ENCODE measurements at places on chromosomes 4 and X.

- no peak for DNase-seq
These were observed 1.2 kb upstream of the TMSB4X start for GRCh38 chrX:12973561-12974304.

GRCh38 chr4:164871673-164872072 is 5.3 kb upstream of the APELA start:
- DNase-seq: no peak

DNA sequence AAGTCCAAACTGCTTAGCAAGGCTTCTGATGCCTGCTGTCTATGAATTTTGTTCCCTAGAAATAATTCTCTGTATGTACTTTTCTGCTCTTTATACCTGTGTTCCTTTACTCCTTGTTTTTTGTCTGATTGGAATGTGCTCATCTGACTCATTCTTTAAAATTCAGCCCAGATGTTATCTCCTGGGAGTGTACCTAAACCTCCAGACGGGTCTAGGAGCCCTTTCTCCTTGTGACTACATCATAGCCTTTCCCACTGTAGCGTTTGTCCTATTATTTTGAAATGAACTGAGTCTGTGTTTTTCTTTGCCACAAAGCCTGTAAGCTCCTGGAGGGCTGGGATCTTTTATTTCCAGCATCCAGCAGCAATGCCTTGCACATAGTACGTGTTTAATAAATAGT is 26.3 kb downstream of the POLA1 start:
- no peak for DNase-seq

- peak; percentile 60 for DNase-seq
These were observed 110.1 kb upstream of the VEGFC start for GRCh38 chr4:176902710-176903323.

DNA sequence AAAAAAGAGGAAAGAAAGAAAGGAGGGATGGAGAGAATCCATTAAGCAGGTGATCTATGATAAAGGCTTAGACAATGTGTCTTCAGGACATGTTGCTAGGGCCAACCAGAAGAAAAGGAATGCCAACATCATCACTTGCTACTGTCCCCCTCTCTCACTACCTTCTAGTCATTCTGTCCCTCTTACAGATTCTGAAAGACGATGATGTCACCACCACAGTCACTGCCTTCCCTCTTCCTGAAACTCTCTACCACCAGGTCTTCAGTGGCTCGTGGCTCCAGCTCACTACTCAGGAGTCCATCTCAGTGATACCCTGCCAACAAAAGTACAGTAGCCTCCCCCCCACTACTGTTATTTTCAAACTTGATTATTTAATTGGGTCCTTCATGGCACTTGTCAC is 64.0 kb downstream of the KCNIP4 start:
- no peak for DNase-seq

GRCh38 chrX:56069299-56069931 is 162.7 kb upstream of the KLF8 start:
- DNase-seq: no peak

- no peak for DNase-seq
These were observed 16.7 kb upstream of the RBM41 start for GRCh38 chrX:107135049-107135964.

DNA sequence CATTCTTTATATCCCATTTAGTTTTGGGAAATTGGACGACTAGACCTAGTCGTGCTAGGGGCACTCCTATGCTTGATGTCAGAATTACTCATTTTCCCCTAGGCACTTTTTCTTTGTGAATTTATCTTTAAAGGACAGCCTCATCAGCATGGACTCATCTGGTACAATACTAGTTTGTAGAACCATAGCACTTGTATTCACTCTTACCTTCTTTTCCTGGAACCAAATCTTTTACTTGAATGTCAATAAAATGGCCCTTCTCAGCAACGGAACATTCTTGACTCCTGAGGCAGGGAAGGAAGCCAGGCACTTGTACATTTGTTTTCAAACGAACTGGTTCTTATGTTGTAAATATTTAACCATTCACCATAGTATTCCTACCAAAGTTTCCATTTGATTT is 187.1 kb downstream of the SHROOM3 start:
- DNase-seq: no peak

DNA sequence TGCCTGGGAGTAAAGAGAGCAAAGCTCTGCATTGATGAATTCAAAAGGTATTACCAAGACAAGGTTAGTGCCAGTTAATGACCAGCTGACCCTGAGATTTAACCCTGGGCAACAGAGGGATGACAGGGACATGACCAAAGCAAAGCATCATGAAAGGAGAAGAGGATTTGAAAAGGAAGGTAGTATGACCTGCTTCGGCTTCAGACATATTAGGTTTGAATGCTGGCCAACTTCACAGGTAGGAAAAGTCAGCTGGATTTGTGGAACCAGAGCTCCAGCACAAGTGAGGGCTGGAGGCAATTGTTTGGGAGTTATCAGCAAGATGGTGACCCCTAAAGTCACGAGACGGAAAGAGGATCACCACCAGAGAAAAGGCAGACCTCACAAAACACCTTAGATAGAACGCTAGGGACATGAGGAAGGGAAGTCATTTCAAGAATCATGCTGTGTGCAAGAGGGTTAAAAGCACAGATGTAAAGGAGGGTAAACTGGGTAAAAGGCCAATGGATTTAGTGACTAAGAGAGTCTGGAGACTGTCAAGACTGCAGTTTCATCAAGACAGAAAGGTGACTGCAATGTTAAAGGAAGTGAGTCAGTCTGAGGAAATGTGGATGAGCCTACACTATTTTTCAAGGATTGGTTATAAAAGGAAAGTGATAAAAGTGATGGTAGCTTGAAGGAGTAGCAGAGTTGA is 45.6 kb downstream of the SH3RF1 start:
- DNase-seq: peak; percentile 57

DNA sequence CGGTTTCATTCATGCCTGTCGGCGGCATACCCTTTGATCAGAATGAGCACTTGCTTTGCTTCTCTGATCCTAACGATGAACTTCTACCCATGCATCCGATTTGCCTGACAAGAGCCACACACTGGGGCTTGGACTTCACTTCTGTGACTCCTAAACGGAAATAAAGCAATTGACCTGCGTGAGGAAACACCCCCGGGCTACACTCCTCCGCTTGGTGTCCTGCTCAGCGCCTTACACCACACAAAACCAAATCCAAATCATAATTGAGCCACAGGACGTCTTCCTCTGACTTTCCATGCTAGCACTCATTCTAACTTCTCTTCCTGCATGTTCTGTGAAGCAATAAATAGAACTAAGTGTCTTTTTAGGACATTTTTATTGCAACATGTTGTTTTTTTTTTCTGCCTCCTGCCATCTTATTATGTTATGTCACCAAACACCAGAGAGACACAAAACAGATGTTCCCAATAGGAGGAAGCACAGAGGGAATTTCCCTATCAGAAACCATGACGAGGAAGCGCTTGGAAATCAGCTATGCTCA is 110.8 kb upstream of the FAM9B start:
- no peak for DNase-seq

- no peak for DNase-seq
These were observed 70.1 kb downstream of the PRSS12 start for GRCh38 chr4:118282692-118283091.

DNA sequence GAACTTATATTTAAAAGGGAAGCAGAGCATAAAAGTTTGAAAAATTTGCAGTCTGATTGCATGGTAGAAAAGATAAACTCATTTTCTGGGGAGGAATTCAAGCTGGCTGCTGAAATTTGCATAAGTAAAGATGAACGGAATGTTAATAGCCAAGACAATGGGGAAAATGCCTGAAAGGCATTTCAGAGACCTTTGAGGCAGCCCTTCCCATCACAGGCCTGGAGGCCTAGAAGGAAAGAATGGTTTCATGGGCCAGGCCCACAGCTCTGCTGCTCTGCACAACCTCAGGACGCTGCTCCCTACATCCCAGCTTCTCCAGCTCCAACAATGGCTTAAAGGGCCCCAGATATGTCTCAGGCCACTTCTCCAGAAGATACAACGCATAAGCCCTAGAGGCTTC is 46.9 kb upstream of the INPP4B start:
- no peak for DNase-seq

DNA sequence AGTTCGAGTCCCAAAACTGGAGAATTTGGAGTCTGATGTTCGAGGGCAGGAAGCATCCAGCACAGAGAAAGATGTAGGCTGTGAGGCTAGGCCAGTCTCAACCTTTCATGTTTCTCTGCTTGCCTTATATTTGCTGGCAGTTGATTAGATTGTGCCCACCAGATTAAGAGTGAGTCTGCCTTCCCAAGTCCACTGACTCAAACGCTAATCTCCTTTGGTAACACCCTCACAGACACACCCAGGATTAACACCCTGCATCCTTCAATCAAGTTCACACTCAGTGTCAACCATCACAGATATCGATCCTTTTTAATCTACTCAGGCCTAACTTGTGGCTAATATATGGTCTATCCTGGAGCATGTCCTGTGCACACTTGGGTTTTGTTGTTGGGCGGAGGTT is 18.0 kb upstream of the MAEA start:
- DNase-seq: no peak

- no peak for DNase-seq
These were observed 377.9 kb upstream of the EMCN start for GRCh38 chr4:100895556-100896197.

- DNase-seq: no peak
These were observed 348.3 kb downstream of the PCDH7 start for GRCh38 chr4:31068257-31069075.

GRCh38 chrX:64996805-64997204 is 20.6 kb upstream of the ZC4H2 start:
- no peak for DNase-seq

DNA sequence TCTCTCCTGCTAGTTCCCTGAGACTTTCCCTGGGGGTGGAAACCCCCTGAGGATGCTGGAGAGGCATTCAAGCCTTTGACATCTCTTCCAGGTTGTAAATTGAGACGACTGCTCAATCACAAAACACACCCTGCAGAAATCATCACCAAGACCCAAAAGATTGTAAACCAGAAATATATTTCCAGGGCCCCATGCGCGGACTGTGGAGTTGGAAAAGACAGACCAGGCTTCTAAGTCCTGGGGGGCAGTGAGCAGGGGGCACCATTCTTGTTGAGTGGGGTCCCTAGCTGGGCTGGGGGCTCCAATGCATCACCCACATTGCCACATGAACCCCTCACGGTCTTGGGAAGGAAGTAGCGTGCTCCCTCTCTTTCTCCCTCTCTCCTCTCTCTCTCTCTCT is 87.9 kb upstream of the C4orf50 start:
- DNase-seq: no peak

- DNase-seq: no peak
These were observed 23.8 kb downstream of the TMEM131L start for GRCh38 chr4:153489856-153490558.

DNA sequence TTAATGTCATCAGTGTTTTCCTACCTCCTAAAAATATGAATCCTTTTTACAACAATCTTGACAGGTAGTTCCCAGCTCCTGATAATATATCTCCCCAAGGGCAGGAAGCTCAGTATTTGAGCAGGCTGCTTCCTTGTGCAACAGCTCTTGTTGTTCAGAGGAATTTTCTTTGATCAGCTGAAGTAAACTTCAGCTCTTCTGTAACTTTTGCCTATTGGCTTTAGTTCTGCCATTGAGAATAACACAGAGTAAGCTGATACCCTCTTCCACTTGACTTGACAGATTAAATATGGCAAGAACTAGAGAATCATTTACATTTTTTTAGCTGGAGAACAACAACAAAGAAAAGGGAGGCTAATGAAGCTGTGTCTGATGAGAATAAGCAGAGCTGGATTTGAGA is 75.2 kb downstream of the LUZP4 start:
- DNase-seq: no peak

DNA sequence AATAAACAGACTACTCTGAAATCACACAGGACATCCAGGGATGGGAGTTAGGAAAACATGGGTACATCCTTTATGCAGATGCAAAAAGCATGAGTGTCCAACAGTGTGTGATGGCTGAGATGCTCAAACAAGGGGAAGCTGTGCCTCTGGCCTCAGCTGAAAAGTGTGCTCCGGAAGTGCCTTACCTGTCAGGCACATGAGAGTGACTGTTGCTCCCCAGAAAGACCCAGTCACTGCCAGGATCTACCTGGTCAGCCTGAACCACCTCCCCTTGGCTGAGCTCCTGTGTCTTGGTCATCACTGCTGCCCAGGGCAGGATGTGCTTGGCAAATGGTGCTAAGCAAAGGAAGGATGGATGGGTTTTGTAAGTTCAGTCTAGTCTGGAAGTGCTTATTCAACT is 4.0 kb downstream of the PPP2R2C start:
- no peak for DNase-seq

GRCh38 chr4:733631-733980 is 28.0 kb downstream of the PCGF3 start:
- DNase-seq: no peak

- no peak for DNase-seq
These were observed 35.1 kb downstream of the CLDN22 start for GRCh38 chr4:183284965-183285364.

- no peak for DNase-seq
These were observed 108.3 kb downstream of the DCTD start for GRCh38 chr4:182808673-182809416.

DNA sequence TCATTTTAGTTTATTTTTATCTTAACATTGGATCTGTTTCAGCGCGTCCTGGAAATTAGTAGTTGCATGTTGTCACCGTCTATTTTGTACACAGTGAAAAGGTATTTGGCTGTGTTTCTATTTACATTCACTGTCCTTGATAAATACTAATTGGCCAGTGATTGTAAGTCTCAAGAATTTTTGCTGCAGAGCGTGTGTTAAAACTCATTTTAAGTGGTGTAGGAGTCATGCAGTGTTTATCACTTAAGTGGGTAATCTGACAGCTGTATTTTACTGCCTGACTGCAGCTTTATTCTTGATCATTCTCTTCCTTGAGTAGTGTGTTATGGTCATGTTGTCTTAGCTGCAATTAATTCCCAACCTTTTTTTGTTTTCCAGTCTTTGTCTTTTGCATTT is 9.8 kb downstream of the GUCY1A1 start:
- DNase-seq: no peak

- DNase-seq: no peak
These were observed 2163.0 kb upstream of the AGA start for GRCh38 chr4:179605196-179605595.

DNA sequence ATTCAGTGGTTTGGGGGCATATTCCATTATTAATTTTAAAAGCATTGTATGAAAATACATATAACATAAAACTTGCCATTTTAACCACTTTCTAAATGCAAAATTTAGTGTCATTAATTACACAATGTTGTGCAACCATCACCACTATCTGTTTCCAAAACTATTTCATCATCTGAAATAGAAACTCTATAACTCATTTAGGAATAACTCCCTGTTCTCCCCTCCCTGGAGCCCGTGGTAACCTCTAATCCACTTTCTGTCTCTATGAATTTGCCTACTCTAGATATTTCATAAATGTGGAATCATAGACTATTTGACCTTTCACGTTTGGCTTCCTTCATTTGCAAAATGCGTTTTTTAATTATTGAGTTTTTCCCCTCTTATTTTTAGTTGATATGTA is 101.4 kb upstream of the GPC4 start:
- no peak for DNase-seq

GRCh38 chr4:55438314-55438713 is 42.6 kb downstream of the TMEM165 start:
- no peak for DNase-seq

- no peak for DNase-seq
These were observed 2182.5 kb upstream of the AGA start for GRCh38 chr4:179624768-179625181.

GRCh38 chrX:69278031-69278687 is 112.9 kb upstream of the PJA1 start:
- no peak for DNase-seq

GRCh38 chrX:84165711-84166110 is 22.3 kb downstream of the RPS6KA6 start:
- DNase-seq: no peak

- no peak for DNase-seq
These were observed 457.1 kb downstream of the MID1IP1 start for GRCh38 chrX:39258331-39258730.

- no peak for DNase-seq
These were observed 341.4 kb upstream of the NOCT start for GRCh38 chr4:138674209-138674608.

All from keratinocyte (primary cell).